ENCODE measurements at places on chromosomes 11 and 22.
A peak's percentile ranks its signal among the peaks of the same experiment; 100 is the strongest.

DNA sequence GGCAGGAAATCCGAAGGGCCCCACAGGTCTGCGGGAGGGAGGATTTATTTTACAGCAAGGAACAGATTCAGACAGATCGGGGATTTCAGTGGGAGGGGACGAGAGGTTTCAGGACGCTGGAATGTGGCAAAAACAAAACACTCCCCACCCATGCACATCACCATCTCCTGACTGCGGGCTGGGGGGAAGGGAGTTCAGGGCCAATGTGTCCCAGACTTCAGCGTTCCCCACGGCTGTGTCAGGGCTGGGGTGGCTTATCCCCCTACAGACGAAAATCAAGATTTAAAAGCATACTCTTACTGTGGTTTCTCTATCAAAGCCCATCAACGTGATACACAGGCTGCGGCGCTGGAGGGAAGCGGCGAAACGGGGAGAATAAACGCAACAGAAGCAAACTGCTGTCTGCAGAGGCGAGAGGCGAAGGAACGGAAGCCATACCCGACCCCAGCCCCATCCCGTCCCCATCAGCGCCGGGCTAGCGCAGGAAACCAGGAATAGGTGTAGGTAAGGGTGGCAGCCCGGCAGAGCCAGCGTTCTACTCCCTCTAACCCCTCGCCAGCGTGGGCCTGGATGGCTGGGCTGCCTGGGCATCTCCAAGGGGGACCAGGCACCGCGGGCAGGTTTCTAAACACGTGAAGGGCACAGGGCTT is 2.7 kb downstream of the TENM4 start:
- no peak for DNase-seq

DNA sequence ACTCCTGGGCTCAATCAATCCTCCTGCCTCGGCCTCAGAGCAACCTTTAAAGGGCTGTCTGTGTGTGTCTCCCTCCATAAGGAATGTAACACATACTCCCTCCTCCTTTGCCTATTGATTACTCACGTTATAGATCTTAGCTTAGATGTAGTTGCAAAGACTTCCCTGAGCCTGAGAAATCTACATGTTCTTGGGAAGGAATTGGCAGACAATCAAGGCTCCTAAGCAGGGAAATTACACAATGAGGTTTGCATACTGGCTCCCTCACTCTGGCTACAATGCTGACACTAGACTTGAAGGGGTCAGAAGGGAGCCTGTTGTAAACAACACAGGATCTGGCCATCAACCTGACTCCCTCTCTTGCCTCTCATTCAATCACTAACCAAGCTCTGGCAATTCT is 5.2 kb upstream of the OLFML1 start:
- DNase-seq: no peak

- no peak for DNase-seq
These were observed 1.8 kb upstream of the SLC37A2 start for GRCh38 chr11:125061281-125061680.

DNA sequence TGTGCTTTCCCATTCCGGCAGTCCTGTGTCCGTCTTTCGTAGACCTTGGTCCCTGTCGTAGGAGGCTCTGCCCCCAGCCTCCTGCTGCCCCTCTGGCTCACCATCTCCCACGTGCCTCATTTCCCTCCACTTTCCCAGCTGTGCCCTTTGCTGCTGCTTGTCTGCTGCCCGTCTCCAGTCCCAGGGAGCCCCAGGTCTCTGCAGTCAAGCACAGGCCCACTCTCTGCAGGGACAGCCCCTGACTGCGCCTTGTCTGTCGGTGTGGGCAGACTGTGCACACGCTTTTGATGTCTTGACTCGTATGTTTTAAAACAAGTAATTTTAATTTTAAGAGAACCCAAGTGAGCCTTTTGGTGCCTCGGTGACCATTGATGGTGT is 12.4 kb downstream of the DGCR8 start:
- no peak for DNase-seq

GRCh38 chr22:35921044-35921443 is 107.6 kb downstream of the RBFOX2 start:
- DNase-seq: no peak

DNA sequence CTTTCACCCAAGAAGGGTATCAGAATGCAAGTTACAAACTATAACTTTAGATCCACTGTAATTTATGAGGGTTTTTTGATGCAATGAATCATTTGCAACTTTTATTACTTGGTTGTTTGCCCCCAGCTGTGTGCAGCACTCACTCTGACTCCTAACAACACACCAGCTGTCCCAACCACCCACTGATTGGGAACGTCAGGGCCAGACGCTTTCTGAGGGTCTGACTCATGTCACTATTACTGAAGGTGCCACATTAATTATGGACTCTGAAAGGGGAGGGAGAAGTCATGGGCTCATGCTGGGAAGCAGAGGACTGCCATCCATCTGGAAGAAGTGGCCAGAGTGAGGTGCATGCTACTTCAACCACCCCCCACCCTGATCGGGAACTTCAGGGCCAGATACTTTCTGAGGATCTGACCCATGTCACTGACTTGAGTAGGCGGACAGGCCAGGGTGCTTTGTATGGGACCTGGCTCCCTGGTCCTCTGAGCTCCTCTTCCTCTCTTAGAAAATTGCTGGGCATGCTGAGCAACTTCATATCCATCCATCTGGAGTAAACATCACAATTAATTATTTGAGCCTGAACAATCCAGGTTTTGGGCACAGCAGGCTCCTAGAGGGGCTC is 44.9 kb upstream of the DRD2 start:
- no peak for DNase-seq

DNA sequence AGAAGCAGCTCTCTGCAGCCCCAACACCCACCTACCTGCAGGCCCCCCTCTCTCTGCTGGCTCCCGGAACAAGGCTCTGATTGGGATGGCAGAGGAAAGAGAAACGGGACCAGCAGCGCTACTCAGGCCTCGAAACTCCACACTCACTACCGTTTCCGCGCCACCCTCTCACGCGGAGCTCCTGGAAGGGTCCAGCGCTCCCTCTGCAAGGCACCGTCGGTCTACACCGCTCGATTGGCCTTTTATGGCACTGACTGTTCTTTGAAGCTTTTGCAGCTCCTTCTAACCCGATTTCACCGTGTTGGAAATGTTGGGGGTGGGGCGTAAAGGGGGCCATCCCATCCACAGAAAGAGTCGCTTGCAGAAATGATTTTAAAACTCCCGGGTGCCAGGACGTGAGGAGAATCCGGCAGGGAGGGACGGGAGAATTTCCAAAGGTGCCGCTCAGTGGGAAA is 323 bp upstream of the PANX1 start:
- no peak for DNase-seq

DNA sequence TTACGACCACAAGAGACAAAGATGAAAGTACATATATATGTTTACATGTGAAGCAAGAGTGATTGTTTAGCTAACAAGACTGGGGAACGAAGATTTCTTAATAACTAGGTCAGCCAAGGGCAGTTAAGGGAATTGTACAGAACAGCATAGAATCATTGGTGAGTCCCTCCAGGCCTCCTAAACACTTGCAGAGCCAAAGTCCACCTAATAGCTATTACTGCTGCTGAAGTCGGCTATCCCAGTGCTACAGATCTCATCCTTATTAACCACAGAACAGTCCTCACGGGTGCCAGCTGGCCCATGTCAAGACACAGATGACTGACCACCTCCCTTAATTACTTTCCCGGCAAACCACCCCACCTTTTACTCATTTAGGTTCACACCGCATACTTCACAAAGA is 68.5 kb upstream of the OPCML start:
- no peak for DNase-seq

GRCh38 chr11:71947498-71947897 is 18.7 kb downstream of the RNF121 start:
- no peak for DNase-seq

- DNase-seq: no peak
These were observed 39.5 kb downstream of the CTNND1 start for GRCh38 chr11:57801183-57801485.

GRCh38 chr11:34860034-34860433 is 56.1 kb downstream of the APIP start:
- no peak for DNase-seq

GRCh38 chr11:68976563-68976962 is 4.2 kb downstream of the MRGPRD start:
- DNase-seq: no peak

DNA sequence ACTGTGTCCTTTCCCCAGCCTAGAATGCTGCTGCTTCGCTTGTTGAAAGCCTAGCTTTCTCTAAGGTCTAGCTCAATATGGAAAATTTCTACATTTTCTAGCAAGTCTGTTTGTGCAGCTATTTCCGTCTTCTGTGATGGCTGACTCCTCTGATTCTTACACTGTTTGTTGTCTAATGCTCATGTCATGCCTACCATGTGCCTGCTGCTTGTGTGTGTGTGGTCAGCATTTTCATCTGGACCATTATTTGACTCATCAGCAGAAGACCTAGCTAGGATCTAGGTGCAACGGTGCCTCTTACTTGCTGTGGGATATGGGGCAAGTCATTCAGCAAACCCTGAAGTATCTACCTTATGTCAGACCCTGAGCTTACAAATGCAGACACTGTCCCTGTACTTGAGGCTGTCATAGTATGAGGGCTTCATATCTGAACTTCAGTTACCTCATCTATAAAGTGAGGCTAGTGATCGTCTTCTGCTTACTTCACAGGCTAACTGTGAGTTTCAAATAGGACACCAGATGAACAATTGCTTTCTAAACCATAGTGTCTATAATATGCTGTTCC is 86.5 kb upstream of the MYO18B start:
- no peak for DNase-seq

GRCh38 chr11:133082453-133082781 is 449.9 kb downstream of the OPCML start:
- DNase-seq: no peak

DNA sequence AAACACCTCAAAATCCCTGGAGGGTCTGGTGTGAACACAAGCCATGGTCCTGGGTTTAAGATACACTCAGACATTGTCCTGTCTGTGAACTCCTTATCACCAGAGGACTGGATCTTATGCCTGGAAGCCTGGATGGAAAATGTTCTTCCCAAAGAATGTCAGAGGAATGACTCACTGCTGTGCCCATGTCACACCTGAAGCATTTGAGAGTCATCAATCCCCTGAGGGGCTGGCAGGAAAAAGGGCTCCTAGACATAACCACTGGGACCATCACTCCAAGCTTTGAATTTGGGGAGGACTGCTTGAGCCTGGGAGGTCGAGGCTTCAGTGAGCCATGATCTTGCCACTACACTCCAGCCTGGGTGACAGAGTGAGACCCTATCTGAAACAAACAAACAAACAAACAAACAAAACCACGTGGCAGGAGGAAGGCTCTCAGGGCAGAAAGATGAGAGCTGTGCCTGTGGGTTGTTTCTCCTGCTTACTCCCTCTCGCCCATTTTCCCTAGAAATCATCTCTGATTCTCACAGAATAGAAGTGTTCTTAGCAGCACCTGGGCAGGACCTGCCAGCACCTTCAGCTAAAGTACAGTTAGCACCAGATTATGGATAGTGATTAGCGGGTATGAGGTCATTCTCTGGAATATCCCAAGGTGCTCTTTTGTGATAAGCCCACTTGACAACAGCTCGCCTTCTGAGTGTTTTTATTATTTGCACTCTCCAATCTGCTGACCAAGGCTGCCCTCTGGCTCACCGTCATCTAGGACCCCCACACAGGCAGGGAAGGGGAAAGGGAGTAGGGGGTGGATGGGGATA is 11.9 kb upstream of the PRG2 start:
- no peak for DNase-seq

- DNase-seq: peak; percentile 49
These were observed 59.3 kb downstream of the STIM1 start for GRCh38 chr11:3914805-3915204.

DNA sequence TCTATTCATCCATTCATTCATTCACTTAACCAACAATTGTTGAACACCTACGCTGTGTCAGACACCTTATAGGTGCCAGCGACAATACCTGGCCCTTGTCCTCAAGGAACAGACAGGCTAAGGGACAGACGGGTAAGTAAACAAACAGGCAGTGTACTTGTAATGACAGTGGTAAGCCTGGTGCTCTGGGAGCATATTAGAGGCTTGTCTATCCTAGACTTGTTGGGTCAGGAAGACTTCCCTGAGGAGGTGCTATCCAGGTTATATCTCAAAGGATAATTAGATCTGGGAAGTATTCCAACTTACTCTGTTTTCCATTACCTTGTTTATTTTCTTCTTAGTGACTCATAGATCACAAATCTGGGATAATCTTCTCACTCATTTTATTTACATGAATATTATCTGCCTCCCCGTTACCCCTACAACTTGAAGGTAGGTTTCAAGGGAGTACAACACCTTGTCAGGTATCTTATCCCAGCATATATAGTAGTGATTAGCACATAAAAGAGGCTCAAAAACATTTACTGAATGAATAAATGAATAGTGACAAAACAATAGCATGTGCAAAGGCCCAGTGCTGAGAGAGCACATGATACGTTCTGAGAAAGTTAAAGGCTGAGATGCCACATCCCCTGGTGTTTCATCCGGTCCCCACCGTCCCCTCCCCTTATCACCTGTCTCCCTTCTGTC is 75.3 kb upstream of the NCAM1 start:
- DNase-seq: no peak

GRCh38 chr22:48570912-48571311 is 1256.8 kb downstream of the BRD1 start:
- DNase-seq: no peak

GRCh38 chr11:73257342-73258103 is 14.6 kb upstream of the P2RY6 start:
- DNase-seq: no peak

DNA sequence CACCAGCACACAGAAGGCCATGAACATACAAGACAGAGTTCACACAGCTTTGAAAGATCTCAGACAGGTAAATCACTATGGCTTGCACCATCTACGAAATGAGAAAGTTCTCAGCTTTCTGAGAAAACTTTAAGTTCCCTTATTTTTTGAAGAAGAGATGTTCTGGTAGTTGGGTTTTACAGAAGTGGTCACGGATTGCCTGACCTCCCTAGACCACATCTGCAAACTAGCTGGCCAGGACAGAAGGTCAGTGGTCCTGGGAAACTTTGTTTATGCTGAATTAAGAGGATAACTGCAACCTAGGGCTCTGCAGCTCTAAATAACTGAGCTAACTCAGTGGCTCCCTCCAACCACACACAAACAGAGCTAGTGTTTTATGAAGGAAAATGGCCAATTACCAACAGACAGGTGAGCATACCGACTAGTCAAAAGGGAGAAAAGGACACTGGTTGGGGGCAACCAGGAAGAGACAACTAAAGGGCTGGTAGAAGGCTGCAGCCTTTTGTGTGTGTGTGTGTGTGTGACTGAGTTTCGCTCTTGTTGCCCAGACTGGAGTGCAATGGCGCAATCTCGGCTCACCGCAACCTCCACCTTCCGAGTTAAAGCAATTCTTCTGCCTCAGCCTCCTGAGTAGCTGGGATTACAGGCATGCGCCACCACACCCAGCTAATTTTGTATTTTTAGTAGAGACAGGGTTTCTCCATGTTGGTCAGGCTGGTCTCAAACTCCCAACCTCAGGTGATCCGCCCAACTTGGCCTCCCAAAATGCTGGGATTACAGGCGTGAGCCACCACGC is 8.5 kb upstream of the SCN2B start:
- no peak for DNase-seq
